MG63 (cell line): ENCODE measurements at places on chromosomes 12 and 14.

- no peak for DNase-seq
Observed at GRCh38 chr12:124864326-124864752, 675 bp upstream of the SCARB1 start.

GRCh38 chr12:45852508-45852907 lies 123.0 kb downstream of the ARID2 start:
- no peak for DNase-seq

GRCh38 chr12:71558445-71558844 lies 105.2 kb downstream of the ZFC3H1 start:
- no peak for DNase-seq

- DNase-seq, result peak; percentile 69
Observed at GRCh38 chr12:68240079-68240478, 13.3 kb downstream of the IL22 start.

- no peak for DNase-seq
Observed at GRCh38 chr14:91338379-91338778, 79.2 kb downstream of the CCDC88C start.

DNA sequence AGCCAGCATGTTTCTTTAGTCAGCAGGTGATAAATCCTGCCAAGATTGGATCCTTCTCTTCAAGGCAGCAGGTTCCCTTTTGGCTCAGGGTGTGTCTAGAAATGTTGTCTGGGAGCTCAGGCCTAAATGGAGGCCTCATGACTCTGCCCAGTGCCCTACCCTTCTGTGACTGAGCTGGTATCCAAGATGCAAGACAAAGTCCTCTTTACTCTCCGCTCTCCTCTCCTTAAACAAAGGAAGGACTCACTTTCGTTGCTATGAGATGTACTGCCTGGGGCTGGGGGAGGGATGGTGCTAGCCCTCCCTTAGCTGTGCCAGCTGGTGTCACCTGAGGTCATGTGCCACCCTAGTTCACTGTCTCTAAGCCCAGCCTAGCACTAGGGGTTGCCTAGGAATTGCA lies 13.8 kb upstream of the TMPRSS12 start:
- DNase-seq, result no peak

- no peak for DNase-seq
Observed at GRCh38 chr14:68789821-68790643, 2.8 kb downstream of the ZFP36L1 start.

GRCh38 chr12:97398704-97399103 lies 63.9 kb upstream of the RMST start:
- no peak for DNase-seq

DNA sequence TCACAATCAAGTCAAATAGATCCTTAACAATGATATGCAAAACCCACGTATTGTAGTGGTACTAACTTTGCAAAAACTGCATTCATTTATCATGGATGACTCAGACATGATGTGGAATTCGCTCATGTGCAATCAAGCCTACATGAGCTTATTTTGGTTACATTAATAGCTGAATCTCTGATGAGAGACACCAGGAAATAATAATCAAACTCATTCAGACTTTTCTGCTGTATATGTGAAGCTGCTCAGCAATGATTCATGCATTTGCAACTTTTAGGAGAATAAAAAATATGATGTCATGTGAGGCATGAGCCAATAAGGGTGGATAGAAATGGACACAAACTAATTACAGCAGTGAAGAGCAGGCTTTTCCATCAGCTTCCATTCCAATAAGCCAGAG lies 1075.8 kb upstream of the TMEM132C start:
- DNase-seq, result no peak

DNA sequence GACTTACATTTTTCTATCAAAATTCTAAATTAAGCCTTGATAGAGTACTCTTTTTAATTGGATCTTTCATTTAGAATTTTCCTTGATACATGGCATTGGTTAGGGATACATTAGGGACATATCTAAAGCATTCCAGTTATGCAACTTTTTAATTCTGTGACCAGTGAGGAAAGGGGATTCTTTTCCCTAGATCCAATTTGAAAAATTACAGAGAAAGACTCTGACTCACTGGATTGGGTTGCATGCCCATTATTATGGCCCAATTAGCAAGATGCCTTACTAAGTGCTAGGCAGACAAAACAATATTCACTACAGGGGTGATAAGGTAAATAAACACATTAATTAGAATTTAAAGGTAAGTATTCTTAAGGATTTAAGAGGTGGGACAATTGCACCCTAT lies 5.2 kb upstream of the RAD52 start:
- no peak for DNase-seq

GRCh38 chr14:44863271-44863670 lies 98.5 kb downstream of the KLHL28 start:
- DNase-seq, result no peak

DNA sequence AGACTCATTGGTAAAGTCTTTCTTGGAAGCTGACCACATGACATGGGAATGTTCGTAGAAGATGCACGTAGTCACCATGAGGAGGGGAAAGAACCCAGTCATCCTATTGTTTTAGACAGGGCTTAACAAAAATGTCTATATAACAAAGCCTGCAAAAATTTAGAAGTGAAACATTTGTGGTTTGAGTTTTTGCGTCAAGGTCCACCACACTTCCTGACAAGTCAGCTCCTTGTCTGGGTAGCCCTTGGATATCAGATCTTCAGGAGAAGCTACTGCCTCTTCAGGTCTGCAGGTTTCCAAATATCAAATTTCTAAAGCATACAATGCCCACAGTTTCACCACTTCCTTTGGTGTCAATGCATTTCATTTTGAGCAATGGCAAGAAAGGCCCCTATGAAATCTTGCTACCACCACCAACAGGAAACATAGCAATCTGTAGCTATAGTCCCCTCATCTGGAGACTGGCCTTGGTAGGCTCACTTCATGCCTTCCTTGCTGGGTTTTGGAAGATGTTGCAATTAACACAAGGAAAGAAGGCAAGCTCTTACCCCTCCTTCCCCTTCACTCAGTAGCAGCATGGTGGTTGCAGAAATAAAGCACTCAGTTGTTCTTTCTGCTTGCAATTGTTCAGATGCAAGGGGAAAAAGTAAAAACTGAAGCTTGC lies 235.2 kb downstream of the PCNX1 start:
- DNase-seq, result no peak

GRCh38 chr12:80269803-80270552 lies 170.6 kb downstream of the OTOGL start:
- DNase-seq, result no peak

GRCh38 chr12:123038966-123039365 lies 58.5 kb downstream of the ARL6IP4 start:
- DNase-seq, result no peak

GRCh38 chr14:100348784-100349685 lies 25.9 kb downstream of the SLC25A47 start:
- no peak for DNase-seq

GRCh38 chr12:24975425-24975824 lies 26.5 kb upstream of the BCAT1 start:
- DNase-seq, result no peak

- peak; percentile 24 for DNase-seq
Observed at GRCh38 chr14:93906341-93907329, 20.5 kb upstream of the FAM181A start.

DNA sequence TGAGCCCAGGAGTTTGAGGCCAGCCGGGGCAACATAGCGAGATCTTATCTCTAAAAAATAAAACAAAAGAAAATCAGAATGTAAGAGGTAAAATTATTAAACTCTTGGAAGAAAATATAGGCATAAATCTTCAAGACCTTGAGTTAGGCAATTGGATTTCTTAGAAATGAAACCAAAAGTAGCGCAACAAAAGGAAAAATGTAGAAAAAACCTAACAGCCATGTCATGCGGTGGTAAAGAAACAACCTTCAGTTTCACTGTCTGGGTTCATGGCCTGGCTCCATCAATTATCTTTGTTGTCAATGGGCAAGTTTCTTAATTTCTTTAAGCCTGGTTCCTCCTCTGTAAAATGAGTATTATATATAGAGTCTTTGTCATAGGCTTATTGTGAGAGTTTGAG lies 5.6 kb upstream of the GCH1 start:
- no peak for DNase-seq

DNA sequence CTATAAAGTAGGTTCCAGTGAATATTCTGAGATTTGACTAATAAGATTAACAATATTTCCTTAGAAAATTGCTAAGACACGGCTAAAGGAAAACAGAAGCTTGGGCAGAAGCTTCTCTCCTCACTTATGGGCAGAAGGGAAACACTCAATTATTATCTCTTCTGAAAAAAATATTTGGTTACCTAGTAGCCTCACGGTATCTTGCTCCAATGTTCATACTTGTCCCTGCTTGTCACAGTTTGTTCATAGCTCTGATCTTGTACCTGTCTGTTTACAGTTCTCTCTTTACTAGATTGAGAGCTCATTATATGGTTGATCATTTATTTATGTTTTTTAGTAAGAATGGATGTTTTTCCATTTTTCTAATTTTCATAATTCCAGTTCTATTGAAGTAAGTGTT lies 458.0 kb upstream of the ATP2B1 start:
- no peak for DNase-seq

GRCh38 chr12:99068993-99069747 lies 424.1 kb downstream of the APAF1 start:
- DNase-seq, result no peak

GRCh38 chr12:132285991-132286681 lies 43.3 kb downstream of the GALNT9 start:
- DNase-seq, result peak; percentile 60

DNA sequence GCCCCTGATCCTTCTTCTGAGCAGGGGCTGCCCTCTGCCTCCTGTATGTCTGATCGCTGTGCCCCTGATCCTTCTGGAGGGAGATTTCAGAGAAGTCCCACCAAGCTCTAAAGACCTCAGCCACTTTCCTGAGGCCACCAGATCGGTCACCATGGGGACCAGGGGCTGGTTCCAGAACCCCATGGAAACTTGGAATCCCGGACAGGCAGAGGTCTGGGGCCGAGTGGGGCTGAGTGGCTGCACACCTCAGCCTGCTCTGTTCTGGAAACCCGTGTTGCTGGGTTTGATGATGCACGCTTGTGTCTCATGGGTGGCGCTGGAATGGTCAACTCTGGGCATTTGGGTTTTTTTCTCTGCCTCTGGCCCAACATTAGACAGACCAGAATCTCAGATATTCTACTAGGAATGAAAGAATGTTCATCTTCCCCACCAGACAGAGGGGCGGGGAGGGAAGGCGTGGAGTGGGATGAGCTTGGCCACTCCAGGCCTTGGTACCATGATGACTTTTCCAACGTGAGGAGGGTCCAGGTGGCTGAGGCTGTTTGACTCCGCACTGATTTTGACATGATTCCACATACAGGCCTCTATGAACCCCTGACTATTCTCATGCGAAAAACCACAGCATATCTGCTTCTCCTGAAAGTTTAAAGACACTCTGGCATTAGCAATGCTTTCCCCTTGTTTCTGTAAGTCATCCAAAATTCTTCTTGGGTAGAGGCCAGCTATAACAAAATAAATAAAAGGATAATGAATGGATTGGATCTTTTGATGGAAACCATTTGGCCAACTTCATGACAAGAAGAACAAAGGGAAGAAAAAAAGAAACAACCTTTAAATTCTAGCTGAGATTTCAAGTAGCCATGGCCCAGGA lies 114.5 kb downstream of the ADGRD1 start:
- no peak for DNase-seq

DNA sequence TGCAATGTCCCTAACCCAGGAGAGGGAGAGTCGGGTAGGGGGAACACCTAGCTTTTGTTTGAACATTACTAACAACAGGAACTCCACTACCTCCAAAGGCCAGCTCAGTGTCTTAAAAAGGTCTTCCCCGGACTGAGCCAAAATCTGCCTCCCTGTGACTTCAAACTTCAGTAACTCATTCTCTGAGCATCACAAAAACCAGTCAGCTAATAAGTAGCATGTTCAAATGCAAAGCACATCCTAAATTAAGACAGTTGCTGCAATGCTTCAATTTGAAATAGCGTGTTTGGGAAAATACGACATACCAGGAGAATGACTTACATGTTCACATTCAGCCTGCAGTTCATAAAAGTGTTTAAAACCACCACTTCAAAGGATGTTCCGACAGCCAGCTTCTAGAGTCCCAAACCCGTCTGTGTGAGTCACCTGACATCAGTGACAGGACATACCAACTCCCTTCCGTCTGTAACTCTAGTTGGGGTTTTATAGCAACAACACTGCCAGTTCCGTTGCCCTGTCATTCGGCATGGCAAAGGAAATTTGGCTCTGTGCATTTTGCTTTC lies 13.0 kb downstream of the ZFP36L1 start:
- no peak for DNase-seq

- no peak for DNase-seq
Observed at GRCh38 chr12:126770188-126770587, 1496.8 kb upstream of the TMEM132C start.

- DNase-seq, result peak; percentile 43
Observed at GRCh38 chr14:51609251-51609954, 42.3 kb upstream of the FRMD6 start.

GRCh38 chr12:94239332-94239993 lies 91.1 kb downstream of the PLXNC1 start:
- DNase-seq, result no peak

GRCh38 chr12:106769546-106769945 lies 4.9 kb upstream of the RIC8B start:
- DNase-seq, result no peak

DNA sequence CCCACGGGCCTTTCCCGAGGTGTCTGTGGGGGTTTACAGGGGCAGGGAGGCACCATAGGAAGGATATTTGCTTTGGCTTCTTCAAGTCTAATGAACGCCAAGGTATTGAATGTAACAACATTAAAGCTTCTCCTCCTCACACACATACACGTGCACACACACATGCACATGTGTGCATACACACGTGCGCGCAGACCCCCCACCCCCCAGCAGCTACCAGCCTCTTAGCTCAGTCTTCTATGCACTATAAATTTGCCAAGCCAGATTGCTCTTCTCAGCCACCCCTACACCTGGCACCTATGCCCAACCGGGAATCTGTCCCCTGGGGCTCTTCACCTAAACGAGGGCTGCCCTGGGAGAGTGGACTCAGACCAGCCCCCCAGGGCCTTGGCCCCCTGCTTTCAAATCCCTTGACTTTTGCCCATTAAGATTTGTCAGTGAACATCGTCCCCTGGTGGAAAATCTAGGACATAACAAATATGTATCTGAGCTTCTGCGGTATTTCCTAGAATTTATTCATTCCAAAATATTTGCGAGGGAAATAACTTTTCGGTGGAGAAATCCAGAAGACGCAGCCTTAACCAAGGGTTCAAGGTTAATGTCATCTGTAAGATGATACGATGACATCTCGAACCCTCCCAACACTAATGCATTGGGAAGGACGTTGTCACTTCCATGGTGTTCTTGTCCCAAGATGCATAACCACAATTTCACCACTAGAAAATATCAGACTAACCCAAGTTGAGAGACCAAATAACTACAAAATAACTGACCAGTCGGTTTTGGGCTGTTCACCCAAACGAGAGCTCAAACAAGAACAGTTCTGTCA lies 330.4 kb downstream of the MED13L start:
- DNase-seq, result no peak

- no peak for DNase-seq
Observed at GRCh38 chr12:25896981-25897380, 61.5 kb upstream of the RASSF8 start.

GRCh38 chr12:89384807-89385206 lies 32.5 kb upstream of the DUSP6 start:
- no peak for DNase-seq

GRCh38 chr12:79689061-79689476 lies 1.7 kb downstream of the PAWR start:
- DNase-seq, result no peak
